ENCODE measurements at places on chromosomes 2 and 18.
A peak's percentile ranks its signal among the peaks of the same experiment; 100 is the strongest.

- DNase-seq = no peak
Observed at GRCh38 chr2:172084645-172085459, 455 bp upstream of the DLX1 start.

- no peak for DNase-seq
Observed at GRCh38 chr2:68827666-68828065, 43.5 kb downstream of the BMP10 start.

- no peak for DNase-seq
Observed at GRCh38 chr18:50578651-50579050, 18.8 kb downstream of the MAPK4 start.

DNA sequence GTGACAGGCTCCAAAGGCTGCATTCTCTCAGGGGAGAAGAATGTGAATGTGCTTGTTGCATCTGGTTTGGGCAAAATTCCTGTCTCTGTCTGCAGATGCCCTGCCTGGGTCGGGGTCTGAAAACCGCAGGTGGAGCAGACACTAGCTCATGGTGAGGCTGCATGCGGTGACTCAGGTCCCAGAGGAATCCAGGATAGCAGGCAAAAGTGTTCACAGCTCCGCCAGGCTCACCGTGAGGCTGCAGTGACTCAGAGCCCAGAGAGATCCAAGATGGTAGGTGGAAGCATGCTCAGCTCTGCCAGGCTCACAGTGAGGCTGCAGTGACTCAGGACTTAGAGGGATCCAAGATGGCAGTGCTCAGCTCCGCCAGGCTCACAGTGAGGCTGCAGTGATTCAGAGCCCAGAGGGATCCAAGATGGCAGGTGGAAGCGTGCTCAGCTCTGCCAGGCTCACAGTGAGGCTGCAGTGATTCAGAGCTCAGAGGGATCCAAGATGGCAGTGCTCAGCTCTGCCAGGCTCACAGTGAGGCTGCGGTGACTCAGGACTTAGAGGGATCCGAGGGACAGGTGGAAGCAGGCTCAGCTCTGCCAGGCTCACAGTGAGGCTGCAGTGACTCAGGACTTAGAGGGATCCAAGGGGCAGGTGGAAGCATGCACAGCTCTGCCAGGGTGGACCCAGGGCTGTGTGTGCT is 200.5 kb downstream of the ACKR3 start:
- peak; percentile 4 for DNase-seq

GRCh38 chr2:103859238-103859637 is 994.7 kb upstream of the POU3F3 start:
- DNase-seq = no peak

DNA sequence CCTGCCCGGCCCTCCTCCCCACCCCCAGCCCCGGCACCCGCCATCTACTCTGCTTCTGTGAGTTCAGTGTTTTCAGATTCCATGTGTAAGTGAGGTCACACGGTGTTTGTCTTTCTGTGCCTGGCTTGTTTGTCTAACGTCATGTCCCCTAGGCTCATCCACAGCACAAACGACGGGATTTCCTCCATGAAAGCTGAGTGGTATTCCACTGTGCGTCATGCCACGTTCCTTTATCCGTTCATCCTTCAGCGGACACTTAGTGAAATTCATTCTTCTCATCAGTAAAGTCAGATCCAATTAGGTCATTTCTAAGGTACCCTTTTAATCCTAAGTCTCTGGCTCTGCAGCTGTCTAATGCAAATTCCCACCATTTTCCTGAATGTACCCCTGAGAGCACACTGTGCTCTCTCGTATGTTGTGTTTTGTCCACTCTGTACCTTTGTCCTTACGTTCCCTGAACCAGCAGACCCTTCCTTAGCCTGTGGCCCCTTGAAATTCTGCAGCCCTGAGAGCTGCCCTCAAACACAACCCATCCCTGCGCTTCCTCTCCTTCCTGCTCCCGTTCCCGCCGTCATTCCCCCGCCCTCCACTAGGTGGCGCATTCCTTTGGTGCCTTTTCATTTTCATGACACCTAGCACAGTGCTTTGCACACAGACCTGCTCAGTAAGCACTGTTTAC is 44.1 kb downstream of the TRAPPC12 start:
- DNase-seq = peak; percentile 9

DNA sequence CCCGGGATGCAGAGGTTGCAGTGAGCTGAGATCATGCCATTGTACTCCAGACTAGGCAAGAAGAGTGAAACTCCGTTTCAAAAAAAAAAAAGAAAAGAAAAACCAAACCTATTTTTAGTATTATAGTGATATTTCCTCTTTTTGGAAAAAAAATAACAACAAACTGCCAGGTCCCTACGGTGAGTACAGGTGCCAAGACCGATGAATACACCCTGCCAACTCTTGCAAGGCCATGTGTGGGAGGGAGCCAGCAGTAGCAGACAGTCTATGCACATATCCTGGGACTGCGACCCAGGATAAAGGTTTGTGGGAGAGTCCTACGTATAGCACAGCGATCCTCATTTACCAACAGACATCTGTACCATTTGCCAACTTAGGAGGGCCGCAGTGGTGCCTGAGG is 69.6 kb upstream of the DNMT3A start:
- DNase-seq = no peak

DNA sequence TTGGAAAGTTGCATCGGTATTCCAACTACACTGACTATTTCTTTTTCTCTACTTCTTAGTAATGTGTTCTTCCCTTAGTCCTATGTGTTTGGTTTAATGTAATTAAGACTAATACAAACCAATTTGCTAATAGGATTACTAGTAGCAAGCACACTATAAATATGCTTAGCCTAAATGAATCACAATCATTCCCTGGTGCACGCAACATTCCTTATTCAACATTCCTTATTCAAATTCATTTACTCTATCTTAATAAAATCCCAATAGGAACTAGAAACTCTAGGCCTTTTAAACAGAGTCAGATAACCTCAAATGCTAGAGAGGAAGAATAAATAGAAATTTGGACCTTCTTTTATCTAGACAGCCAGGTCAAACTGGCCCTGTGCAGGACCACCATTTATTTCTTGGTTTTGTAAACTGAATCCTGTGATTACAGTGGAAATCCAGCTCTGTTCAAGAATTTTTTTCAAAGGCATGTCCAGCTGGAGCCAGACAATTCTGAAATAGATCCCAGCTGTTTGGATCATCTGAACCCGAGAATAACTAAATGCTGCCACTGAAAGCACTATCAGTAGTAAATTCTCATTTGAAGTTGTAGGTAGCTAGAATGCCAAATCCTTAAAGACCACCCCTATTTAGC is 103.1 kb downstream of the PPP1R1C start:
- DNase-seq = no peak

DNA sequence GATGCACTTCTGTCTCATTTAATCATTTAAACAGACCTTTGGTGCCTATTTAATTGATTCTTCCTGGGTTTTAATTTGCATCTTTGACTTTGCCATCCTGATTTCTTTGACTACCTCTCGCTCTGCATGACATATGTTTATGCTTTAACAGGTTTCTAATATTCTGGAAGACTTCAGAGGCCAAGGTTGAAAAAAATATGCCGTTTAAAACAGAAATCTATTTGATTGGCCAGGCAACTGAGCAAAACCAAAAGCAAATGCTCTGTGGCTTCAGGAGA is 303.4 kb downstream of the IRS1 start:
- no peak for DNase-seq

DNA sequence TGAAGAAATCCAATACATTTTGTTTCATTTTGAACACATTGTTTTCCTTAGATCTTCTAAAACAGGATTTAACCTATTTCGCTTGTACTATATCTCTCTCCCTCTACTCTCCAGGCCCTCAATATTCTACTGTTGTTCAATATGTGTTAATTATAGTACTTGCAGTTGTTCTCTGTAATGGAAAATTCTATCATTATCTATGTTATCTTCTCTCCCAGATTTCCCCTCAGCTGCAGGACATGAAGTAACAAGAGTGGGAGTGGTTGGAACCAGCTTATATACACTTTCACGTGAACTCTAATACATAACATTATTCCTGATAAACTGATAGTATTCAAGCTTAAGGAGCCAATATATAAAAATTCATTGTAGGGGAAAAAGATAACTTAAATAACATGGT is 7.0 kb upstream of the STRN start:
- no peak for DNase-seq

GRCh38 chr2:133411857-133412256 is 156.4 kb downstream of the NCKAP5 start:
- no peak for DNase-seq

DNA sequence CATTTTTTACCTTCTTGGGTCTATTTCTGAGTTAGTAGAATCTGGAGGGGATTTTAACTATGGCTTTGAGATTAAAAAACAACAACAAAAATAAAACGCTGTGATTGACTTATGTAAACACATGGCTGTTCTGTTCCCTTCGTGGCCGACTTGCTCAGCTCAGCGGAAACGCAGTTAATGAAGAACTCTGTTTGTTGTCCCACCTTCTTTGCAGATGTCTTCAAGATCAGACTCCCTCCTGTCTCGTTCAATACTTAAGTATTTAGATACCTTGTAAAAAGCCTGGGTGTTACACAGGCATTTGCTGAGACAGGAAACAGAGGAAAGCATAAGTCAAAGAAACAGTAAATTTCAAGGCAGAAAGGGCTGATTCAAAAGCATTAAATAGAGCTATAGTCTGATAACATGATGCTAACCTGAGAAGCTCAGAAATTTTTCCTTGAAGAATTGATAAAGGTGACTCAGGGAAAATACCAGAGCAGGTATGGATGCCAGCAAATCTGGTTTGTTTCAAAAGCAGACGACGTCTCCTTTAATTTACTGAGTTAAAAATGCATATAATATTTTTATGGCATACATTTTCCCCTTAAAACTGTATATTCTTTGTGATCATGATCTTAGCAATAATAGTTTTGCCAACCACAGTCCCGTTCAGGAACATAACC is 21.7 kb upstream of the POLI start:
- no peak for DNase-seq

Data from HS-27A (cell line).